ENCODE measurements at places on chromosomes 11 and 22. TPM values are rescaled to one million over a fixed set of nuclear protein-coding genes. Genes with fewer than 3 reads are reported as not detected.

The PMM1 gene
- total RNA-seq: 16.0 TPM

The LINC01488 gene
- total RNA-seq: not detected

The E2F8 gene
- 0.63 TPM for total RNA-seq

The GSTT2 gene
- 0.94 TPM for total RNA-seq

The THY1 gene
- 31.3 TPM for total RNA-seq
